ENCODE measurements at places on chromosomes 12 and 14.

- no peak for DNase-seq
Observed at GRCh38 chr12:22299294-22299912, 35.1 kb downstream of the ST8SIA1 start.

GRCh38 chr12:58455136-58455535 is 465.2 kb downstream of the LRIG3 start:
- no peak for DNase-seq

- no peak for DNase-seq
Observed at GRCh38 chr12:86721713-86722397, 465.7 kb upstream of the MGAT4C start.

DNA sequence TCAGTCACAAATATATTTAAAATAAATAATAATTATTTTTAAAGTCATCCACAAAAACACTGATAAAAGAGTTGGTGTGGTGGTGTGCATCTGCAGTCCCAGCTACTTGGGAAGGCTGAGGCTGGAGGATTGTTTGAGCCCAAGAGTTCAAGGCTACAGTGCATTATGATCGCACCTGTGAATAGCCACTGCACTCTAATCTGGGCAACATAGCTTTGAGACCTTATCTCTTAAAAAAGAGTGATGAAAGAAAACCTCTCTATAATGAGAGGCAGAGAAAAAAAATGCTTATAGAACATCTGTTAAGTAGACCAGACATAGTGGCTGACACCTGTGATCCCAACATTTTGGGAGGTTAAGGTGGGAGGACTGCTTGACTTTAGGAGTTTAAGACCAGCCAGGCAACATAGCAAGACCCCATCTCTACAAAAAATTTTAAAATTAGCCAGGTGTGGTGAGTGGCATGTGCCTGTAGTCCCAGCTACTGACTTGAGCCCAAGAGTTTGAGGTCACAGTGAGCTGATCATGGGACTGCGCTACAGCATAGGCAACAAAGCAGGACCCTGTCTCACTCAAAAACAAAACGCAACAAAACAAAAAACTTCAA is 50.5 kb downstream of the RALGAPA1 start:
- DNase-seq: no peak

- no peak for DNase-seq
Observed at GRCh38 chr12:4816744-4817525, 92.8 kb upstream of the KCNA1 start.

- DNase-seq: no peak
Observed at GRCh38 chr14:78576437-78577166, 406.4 kb downstream of the NRXN3 start.

DNA sequence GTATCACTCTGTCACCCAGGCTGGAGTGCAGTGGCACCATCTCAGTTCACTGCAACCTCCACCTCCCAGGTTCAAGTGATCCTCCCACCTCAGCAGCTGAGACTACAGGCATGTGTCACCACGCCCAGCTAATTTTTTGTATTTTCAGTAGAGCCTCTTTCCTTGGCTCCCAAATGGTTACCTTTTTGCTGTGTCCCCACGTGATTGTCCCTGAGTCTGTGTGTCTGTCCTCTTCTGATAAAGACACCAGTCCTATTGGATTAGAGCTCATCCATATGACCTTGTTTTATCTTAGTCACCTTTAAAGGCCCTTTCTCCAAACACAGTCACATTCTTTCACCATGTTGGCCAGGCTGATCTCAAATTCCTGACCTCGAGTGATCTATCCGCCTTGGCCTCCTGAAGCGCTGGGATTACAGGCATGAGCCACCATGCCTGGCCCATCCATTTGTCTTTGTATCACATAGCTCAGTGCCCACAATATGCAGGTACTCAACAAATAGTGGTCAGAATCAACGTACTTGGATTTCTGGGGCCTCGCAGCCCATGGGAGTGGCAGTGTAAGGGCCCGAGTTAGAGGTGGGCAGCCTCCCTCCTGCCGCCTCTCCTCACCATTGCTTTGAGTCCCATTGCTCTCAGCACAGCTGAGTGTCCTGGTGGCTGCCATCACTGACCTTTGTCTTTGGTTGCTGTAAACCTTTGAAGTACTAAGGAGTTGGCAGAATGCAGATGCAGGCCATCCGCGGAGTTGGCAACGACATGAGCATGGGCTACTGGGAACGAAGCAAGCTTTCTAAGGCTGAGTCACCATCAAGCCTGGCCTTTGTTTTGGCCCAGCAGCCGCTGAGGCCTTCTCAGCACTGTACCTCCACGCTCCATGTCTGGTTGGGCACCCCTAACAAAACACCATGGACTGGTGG is 9.3 kb downstream of the TPCN1 start:
- DNase-seq: no peak

GRCh38 chr12:109167781-109168180 is 51.4 kb downstream of the ACACB start:
- no peak for DNase-seq

GRCh38 chr14:95163132-95163531 is 5.8 kb upstream of the DICER1 start:
- DNase-seq: no peak

GRCh38 chr12:127635838-127636237 is 631.1 kb upstream of the TMEM132C start:
- no peak for DNase-seq

DNA sequence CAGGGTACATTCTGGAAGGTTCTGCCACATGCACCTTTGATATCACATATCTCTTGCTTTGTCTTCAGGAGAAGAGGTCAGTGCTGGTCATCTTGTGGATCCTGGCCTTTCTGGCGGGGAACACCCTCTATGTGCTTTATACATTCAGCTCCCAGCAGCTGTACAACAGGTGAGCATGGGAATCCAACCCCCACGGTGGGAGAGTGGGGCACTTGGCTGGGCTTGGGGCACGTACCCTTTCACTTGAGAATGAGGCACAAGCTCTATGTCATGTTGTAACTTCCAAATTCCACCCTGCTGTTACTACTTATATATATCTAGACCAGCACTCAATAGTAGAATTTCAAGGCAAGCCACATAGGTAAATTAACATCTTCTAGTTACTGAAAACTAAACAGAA is 28.6 kb downstream of the RNFT2 start:
- no peak for DNase-seq

GRCh38 chr12:59780605-59781135 is 184.8 kb downstream of the SLC16A7 start:
- no peak for DNase-seq

DNA sequence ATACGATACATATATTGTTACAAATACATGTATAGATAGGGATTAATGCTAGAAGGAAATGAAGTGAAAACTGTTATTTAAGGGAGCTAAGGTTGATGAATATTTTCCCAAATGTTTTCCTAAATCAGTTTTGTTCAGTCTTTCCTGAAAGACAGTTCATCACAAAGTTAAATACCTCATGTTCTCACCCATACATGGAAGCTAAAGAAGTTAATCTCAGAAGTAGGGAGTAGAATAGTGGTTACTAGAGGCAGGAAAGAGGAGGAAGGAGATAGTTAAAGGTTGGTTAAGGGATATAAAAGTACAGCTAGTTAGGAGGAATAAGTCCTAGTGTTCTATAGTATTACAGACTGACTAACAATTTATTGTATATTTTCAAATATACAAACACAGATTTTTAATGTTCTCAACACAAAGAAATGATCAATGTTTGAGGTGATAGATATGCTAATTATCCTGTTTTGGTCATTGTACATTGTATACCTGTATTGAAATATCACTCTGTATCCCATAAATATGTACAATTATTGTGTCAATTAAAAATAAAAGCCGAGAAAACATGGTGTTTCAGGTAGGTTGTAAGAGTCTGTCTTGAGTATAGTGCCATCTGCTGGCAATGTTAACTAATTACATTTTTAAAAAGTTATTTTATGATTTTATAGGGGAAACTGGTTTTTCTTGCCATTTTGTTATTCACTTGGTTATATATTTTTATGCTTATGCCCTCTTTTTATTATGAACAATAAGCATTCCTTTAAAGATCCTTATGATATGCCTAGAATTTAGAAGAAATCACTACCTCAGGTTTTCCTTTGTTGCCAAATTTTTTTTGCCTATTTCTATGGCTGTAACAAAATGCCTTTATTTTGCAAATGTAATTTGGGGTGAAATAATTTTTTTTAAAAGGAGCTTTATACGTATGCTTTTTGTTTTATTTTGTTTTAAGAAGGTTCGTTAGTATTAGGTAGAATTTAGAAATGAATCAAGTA is 26.9 kb downstream of the ZDHHC17 start:
- no peak for DNase-seq

DNA sequence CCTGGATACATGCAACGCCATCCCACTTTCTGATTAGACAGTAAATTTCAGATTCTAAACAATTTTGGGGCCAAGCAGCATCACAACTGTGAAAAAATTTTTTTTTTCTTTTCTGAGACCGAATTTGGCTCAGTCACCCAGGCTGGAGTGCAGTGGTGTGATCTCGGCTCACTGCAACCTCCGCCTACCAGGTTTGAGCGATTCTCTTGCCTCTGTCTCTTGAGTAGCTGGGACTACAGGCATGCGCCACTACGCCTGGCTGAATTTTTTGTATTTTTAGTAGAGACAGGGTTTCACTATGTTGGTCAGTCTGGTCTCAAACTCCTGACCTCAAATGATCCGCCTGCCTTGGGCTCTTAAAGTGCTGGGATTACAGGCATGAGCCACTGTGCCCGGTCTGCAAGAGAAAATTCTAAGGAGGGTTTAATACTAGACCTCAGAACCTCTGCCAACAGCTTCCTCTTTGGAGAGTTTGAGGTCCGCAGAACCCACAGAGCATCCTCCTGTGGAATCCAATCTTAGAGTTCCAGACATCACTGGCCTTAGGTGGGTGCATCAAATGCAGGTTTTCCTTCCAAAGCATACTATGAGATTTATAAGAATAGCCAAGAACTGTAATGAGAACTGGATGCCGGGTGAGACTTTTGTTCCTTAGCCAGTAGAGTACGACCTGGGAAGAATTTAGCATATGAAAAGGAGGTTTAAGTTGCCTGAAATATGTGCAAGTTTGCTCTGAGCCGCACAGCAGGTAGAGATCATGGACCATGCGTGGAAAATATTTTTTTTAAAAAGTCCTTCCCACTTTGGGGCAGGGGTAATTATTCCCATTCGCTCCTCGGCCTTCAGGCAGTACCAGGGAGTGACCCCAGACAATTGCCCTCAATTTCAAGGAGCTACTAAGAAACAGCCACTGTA is 7.8 kb upstream of the PHC1 start:
- DNase-seq: no peak

DNA sequence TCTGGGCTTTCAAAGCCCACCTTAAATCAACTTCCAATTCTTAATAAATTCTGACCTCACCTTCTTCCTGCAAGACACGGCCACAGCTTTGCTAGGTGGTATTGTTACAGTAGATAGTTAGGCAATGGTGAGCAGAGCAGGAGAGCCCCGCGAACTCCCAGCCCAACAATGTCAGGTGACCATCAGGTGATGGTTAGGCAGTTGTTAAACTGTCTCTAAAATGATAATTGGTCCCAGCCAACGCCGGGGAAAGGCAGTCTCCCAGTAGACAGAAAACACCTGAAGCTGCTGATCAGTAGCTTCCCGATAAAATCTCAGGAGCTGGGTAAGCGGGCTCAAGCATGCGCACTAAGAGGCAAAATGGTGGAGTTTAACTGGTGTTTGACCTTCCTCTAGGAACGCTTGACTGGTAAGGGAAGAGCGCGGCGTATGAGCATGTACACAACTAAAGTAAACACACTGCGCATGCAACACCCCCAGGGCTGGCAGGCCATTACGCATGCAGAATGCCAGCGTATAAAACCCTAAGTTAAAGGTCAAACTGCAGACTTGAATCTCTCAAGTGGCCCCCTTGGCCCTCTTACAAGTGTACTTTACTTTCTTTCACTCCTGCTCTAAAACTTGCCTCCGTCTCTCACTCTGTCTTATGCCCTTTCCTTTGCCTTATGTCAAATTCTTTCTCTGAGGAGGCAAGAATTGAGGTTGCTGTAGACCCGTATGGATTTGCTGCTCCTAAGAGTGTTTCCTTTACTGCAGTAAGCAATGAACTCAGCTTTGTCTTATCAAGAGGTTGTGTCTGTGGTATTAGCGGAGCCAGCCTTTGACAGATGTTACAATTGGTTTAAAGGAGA is 113.5 kb downstream of the C12orf75 start:
- DNase-seq: no peak

DNA sequence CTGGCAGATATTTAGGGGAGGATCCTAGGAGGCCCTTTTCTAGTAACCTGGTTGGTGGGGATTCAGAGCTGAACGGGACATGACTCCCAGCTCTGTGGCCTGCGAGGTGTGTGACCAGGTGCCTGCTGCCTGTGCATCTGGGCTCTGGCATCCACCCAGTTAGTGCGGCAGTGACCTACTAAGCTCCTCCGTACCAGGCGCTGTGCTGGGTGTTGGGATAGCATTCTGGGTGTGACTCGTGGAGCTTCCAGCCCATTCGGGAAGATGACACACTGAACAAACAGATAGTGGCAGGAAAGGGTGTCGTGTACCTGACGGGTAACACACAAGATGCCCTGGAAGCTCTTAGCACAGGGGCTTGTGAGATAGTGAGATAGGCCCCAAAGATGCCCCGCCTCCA is 80.9 kb downstream of the ACACB start:
- DNase-seq: no peak

- no peak for DNase-seq
Observed at GRCh38 chr12:49984476-49985359, 12.0 kb downstream of the AQP6 start.

GRCh38 chr14:43540948-43541347 is 966.1 kb downstream of the FSCB start:
- no peak for DNase-seq

DNA sequence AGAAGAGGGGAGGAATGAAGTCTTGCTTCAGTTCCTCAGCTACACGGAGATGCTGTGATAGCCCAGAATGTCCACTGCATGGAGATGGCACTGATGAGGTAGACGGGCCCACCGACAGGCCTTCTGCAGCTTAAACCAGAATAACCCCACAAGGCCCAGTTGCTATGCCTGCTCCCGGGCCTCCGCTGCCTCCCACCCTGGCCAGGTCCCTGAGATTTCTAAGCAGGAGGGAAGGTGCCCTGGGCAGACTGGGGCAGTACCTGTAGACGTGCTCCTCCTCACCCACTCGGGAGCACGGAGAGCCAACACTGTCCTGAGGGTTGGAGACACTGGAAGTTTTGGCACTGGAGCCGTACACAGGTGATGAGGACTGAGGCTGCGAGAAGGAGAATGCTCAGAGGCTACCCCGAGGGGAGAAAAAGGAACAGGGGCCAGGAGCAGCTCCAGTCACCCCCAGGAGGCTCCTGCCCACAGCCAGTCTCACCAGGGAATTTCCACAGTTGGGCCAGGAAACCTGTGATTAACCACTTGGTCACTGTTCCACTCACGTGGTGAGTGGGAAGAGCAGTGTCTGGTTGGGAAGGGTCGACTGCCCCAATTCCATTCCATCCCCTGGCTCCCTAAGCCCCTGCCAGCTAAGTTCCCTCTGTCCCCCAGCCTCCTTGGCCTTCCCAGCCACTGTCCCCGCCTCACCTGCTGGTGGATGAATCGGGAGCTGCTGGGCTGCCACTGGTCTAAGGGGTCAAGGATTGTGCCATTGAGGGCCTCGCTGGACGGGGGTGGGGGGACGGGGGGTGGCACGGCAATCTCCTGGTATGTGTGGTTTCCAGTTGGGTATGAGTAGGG is 22.8 kb upstream of the RPLP0 start:
- DNase-seq: no peak

DNA sequence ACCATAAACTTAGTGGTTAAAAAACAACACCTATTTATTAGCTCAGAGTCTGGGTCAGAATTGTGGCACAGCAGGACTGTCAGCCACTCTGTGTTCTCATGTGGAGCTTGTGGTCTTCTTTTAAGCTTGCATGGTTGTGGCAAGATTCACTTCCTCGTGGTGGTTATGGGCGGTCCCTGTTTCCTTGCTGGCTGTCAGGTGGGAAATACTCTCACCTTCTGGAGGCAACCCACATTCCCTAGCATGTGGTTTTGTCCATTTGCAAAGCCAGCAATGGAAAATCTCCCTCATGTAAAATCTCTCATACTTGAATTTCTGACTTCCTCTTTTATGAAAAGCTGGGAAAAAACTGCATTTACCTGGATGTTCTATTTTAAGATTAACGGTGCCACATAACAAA is 229.8 kb downstream of the ALX1 start:
- DNase-seq: no peak

Data from stimulated activated CD8-positive, alpha-beta memory T cell treated with anti-CD3 and anti-CD28 coated beads, Interleukin-4, amount 100 ng/mL, for 1 hour (primary cell).